ENCODE measurements at places on chromosomes 5 and 9. TPM values are rescaled to one million over a fixed set of nuclear protein-coding genes. Genes with fewer than 3 reads are reported as not detected.

The DRD1 gene
- 0.14 TPM for total RNA-seq

The CCIN gene
- total RNA-seq: 2.0 TPM

DNA sequence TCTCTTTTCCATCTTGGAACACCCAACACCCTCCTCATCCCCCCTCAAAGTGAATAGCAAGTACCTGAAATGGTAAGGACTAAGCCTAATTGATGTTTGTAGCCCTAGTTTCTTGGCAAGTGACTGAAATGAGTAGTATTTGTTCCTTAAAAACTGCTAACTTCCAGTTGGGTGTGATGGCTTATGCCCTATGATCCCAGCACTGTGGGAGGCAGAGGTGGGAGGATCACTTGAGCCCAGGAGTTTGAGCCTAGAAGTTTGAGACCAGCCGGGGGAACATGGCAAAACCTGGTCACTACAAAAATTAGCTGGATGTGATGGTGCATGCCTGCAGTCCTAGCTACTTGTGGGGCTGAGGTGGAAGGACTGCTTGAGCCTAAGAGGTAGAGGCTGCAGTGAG lies 44.1 kb downstream of the ZFR start:
- no peak for DNase-seq

- DNase-seq: no peak
Observed at GRCh38 chr5:142015781-142016533, 3.1 kb upstream of the GNPDA1 start.

- DNase-seq: no peak
Observed at GRCh38 chr9:68492806-68493205, 47.9 kb downstream of the TMEM252 start.

DNA sequence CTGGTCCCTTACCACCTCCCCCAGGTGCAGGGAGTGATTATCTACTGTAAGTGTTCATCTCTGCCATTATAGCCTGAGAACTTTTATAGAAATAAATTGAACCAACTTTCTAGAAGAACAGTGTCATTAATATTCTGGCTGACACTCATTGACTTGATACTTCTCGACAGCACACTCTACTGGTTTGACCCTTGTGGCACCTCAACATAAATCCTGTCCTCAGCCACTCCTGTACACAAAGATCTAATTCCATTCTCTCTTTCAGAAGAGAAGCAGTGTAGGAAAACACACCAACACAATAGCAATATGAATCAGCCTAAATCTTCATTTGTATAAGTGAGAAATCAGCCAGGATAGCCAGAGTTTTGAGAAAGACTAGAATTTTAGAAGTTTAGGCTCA lies 417.7 kb downstream of the TAF11L14 start:
- DNase-seq: no peak

DNA sequence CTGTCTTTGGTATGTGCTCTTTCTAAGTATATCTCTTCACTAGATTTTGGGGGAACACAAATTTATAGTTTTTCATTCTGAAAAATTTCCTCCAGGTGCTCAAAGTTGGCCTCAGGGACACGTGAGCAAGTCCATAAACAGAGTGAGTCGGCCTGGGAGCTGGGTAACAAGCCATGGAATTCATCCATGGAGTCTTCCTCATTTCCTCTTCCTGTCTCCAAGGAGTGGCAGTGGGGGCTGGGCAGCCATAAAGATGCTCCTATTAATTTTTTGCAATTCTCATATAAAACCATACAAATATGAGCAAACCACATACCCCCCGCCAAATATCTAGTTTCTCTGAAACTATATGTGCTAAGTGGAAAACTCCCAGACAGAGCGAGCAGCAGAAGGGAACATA lies 136.6 kb upstream of the OTULINL start:
- no peak for DNase-seq

- DNase-seq: no peak
Observed at GRCh38 chr9:71819115-71819739, 50.9 kb upstream of the CEMIP2 start.

- DNase-seq: no peak
Observed at GRCh38 chr5:139394123-139394653, 716 bp downstream of the PROB1 start.

DNA sequence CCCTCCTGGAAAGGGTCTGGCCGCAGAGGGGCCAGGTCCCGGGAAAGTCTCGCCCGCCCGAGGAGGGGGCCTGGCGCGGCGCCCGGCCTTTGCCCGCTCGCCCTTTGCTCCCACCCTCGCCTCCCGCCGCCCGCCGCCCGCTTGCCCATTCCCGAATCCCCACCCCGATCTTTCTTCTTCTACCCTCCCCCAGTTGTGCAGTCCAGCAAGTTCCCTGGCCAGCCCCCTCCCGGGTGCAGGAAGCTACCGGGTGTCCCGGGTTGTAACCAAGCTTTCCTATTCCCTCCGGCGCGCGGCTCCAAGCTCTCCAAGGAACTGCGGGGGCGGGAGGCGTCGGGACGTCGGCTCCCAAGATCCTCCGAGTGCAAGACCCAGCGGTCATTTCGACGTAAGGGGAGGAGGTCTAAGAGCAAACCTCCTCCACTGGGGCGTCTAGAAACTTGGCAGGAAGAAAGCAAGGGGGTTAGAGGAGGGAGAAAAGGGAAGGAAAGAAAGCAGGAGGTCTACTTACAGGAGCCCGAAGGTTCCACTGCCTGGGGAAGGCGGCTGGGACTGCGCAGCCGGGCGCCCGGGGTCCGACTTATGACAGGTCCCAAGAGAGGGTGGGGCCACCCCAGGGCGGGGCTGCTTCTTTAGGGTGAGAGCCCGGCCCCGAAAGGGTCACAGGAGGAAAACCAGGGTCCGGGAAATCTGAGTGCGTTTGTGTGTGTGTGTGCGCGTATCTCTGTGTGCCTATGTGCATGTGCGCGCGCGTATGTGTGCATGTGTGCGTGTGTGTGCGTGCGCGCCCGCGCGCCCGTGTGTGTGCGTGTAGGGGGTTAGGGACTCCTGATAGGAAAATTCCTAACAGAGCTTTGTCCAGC lies at the start of gene PTGR1:
TSS of gene PTGR1 (minus strand) at position 556 of the 863 bp plus-strand sequence. CDS start 2,225 bp downstream, outside the sequence.
- peak; percentile 96 for DNase-seq

DNA sequence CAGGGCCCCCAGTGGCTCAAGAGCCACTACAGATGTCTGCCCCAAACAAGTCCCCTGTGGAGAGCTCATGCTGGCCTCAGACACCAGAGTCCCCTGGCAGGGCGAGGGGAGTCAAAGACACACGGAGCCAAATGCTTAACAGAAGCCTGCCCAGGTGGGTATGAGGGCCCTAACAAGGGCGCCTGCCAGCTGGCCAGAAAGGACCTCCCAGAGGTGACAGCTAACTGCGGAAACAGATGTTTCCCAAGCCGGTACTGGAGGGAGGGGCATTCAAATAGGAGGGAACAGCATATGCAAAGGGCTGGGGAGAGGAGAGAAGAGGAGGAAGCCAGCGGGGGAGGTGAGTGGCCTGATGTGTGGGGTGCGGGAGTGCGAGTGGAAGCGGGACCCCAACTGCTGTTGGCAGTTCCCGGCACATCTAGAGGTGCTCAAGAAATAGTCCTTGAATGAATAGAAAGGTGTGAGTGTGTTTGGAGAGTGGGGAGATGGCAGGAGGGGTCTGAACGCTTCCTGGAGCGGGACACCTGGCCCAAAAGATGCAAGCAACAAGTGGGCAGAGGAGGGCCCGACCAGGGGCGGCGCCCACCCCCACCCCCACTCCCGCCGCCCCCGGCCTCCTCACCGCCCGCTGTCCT lies 824 bp downstream of the MXD3 start:
- peak; percentile 77 for DNase-seq

GRCh38 chr9:96501633-96502538 lies 51.9 kb downstream of the HABP4 start:
- no peak for DNase-seq

DNA sequence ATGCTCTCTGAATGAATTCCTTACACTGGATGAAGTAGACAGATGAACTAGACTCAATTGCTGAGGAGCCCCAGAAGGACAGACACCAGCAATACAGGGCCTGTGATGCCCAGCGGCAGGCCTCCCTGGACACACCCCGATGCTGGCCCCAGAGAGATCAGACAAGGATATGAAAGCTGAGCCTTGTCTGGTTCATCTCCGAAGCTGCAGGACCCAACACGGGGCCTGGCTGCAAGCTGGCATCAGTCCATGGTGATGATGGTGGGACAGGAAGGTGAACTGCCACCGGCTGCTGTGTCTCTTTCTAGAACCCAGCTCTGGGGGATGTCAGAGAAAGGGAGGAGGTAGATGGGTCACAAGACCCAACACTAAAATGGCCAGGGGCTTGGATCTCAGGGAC lies 104.0 kb upstream of the LMX1B start:
- peak; percentile 65 for DNase-seq

DNA sequence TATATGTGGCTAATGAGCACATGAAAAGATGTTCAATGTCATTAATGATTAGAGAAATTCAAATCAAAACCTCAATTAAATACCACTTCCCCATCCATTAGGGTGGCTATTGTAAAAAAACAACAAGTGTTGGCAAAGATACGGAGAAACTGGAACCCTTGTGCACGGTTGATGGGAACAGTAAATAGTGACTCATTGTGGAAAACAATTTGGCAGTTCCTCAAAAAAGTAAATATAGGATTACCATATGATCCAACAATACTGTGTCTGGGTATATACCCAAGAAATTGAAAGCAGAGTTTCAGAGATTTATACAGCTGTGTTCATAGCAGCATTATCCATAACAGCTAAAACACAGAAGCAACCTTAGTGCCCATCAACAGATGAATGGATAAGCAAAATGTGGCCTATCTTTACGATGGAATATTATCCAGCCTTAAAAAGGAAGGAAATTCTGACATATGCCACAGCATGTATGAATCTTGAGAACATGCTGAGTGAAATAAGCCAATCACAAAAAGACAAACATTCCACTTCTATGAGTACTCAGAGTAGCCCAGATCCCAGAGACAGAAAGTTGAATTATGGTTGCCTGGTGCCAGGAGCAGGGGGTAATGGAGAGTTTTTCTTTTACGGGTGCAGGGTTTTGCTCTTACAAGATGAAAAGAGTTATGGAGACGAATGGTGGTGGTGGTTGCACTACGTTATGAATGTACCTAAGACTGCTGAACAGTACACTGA lies 41.4 kb upstream of the LRRC14B start:
- DNase-seq: no peak

GRCh38 chr5:38077652-38078051 lies 180.7 kb upstream of the EGFLAM start:
- no peak for DNase-seq

DNA sequence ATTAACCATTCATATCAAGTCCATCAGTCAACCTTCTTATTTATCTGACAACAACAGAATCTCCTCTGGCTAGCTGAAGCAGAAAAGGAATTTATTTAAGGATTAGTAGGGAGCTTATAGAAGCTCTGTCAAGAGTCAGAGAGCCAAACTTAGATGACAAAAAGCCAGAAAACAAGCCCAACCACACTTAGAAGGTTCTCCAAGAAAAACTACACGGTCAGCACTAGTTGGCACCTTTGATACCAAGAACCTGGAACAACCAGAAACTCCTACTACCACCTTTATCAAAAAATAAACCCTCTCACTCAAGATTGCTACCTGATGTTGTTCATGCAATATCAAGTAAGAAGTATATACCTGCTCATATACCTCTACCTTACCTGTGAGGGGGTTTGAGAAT lies 36.9 kb downstream of the RANBP6 start:
- no peak for DNase-seq

DNA sequence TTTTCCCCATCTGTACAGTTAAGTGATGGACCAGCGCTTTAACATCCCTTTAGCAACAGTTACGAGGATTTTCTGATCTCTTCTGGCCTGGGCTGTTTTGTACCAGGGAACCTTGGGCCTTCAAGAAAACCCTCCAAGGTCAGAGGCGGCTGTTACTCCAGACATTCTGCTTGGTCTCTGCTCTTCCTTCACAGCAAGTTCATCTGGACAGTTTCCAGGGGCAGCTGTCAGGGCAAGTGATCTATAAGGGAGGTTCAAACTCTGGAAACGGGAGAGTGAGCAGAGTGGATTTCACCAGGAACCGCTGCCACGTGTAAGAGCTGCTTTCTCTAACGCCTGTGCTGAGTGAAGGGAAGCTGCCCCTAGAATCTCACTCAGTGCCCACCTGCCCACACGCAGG lies 36.7 kb downstream of the ZNF618 start:
- no peak for DNase-seq

DNA sequence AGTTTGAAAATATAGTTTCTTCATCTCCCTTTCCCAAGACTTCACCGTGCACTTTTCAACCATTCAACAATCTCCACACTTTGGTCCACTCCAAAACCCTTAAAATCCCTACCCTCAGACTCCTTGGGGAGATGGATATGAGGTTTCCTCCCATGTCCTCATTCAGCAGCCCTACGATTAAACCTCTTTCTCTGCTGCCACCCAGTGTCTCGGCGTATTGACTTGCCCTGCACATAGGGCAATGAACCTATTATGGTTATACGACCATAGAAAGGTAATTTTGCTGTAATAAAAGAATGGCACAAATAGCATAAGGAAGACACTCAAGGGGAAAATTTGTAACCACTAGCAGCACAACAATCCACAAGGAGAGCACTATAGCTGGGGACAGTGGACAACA lies 803.5 kb downstream of the TLE1 start:
- no peak for DNase-seq

- no peak for DNase-seq
Observed at GRCh38 chr9:129176701-129177442, 1.2 kb downstream of the IER5L start.

- peak; percentile 78 for DNase-seq
Observed at GRCh38 chr9:36862206-36863145, 171.6 kb downstream of the PAX5 start.

DNA sequence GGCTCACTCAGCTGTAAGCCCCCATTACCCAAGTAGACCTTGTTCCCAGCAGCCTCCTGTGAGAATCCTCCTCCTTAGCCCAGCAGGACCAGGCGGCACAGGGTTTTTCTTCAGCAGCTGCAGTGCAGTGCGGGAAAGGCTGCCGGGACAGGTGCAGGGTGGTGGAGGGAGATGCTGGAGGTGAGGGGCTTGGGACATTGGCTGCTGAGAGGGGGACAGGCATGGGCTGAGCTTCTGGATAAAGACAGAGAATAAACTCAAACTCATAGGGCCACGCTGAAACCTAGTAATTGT lies 174.7 kb downstream of the CACNA1B start:
- DNase-seq: no peak

DNA sequence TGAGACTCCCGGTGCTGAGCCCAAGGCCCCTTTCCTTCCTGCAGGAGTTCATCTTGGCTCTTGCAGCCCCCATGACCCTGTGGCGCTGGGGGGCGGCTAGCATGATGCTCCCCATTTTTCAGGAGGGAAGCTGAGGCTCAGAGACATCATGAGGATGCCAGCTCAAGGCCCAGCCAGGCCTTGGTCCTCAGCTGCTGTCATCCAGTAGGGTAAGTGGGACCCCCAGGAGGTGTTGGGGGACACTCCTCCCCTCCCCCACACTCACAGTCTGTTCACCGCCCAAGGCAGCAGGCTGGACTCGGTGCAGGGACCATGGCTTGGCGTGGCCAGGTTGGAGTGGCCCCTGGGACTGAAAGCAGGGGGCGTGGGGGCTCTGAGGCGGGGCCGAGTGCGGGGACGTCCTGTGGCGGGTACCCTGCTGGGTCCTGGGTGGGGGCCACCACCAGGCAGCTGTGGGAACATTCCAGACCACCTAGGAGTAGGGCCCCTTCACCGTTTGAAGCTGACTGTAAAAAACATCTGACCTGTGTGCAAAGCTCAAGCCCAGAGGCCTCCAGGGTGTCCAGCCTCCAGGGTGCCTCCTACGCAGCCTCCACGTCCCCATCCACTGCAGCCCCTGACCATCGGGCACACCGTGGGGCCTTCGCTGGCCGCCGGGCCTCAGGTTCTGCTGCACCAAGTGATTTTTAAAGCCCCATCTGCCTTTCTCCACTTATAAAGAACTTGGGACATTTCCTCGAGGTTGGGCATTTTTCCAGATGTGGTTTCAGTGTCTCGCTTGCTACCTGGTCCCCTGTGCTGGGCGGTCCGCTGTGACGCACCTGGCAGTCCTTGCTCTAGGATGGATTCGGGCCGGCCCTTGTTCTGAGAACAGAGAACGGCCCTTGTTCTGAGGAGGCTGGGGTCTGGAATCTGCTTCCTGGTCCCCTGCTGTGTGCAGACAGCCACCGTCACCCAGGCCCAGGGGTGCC lies 3.4 kb upstream of the NOTCH1 start:
- DNase-seq: no peak
